Activated CD8-positive, alpha-beta memory T cell treated with anti-CD3 and anti-CD28 coated beads for 1 hour (primary cell): ENCODE measurements at places on chromosomes 6 and 20.

DNA sequence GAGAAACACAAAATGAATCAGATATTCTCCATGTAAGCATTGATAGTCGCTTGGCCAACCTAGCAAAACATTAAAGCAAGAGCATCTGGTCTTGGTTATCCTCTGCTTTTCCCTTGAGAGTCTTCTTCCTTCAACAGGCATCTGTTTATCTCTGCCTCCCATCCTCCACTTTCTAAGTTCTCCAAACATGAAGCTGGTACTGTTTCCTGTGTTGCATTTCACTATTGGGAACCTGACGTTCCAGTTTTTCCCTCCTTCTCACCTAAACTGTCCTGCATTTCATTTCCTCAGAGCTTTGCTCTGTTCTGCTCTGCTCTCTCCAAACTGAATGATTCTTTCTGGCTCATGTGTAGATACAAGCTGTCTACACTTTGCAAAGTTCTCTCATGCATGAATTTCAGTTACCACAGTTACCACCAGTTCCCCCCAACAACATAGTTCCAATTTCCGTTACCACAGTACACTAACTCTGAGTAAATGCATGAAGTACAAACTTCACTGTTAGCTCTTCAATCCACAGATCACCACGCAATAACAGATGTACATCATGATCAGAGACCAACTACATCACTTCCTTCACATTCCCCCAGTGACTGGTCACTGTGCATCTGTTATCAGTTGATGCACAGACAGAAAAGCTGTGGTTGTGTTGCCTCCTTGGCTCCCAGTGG, 86.7 kb upstream of the F13A1 start:
- no peak for DNase-seq

- DNase-seq = no peak
Observed at GRCh38 chr6:23735151-23735550, 390.9 kb upstream of the NRSN1 start.

DNA sequence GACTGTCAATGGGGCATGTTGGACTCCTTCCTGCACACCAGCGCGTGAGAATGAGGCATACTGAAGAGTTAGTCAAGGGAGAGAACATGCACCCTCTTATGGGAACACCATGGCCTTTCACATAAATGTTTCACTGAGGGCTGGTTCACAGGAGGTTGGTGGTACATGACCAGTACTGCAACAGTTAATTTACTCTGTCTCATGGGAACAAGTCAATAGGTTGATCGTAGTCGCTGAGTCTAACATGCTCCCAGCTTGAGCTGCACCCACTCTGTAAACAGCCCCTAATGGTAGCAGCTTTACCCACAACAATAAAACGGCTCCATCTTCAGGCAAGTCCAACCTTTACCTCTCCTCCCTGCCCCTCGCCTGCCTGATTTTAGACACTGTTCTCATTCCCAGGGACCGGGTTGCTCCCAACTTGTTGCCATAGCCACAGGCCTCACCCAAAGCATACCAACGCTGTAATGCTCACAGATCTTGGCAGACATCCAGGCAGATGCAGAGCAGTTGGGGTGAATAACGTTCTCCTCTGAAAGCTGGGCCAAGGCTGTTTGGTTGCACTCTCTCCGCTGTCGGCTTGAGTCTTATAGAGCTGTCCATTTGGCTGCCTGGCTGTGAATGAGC, 111.3 kb downstream of the LY86 start:
- no peak for DNase-seq

DNA sequence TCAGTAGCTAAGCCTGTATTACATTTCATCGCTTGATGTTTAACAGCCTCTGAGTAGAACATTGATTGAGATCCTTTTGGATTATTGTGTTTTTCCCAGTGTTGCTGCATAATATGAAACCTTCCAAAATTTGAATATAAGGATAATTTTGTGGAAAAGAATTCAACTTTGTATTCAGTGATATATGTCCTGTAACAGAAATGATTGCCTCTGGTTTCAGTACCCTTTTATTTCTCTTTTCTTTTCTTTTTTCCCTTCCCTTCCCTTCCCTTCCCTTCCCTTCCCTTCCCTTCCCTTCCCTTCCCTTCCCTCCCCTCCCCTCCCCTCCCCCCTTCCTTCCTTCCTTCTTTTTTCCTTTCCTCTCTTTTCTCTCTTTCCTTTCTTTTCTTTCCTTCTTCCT, 74.6 kb downstream of the UTRN start:
- DNase-seq = no peak

DNA sequence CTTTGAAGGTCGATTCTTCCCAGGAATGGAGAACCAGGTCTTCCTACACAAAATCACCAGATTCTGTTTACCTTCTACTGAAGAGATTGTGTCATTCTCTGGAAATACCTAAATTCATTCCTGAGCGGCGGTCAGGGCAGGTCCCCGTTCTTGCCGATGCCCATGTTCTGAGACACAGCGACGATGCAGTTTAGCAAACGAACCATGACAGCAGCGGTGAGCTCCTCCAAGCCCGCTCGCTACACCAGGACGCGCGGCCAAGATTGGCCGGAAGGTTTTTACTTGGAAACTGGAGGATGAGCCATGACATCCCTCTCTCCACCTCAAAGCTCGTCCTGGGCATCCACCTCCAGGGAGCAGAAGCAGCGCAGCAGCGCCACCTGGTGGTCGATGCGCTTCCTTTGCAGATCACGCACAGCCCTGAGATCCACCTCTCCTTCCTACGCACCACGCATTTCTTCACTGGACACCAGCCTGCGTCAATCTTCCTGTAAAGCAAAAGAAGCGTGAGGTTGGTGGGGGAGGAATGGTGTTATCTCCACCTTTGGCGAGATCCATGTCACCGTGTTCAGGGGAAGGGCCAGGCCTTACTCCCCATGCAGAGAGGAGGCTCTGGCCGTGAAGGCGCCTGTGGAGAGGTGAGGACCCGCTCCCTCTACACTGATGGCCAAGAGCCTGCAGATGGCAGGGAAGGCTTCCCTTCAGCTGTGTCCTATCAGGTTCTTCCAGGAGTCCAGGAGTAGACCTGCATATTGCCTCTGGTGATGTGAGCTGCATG, 9.9 kb upstream of the HLA-B start:
- peak; percentile 57 for DNase-seq

DNA sequence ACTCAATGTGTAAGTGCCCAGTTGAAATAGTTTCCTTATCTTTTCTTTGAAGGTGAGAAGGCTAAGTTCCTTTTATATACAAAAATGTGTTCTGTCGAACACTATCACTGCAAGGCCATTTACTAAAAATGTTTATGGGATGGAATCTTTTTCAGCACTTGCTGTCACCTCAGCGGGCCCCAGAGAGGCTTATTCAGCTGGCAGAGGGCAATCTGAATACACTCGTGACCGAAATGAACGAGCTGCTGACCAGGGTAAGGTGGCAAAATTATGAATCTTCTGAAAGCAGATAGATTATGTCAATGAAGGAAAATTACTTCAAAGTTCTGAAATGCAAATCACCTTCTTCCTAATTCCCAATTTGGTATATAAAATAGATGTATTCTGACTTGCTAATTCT, 340.2 kb downstream of the ARHGAP18 start:
- DNase-seq = no peak

DNA sequence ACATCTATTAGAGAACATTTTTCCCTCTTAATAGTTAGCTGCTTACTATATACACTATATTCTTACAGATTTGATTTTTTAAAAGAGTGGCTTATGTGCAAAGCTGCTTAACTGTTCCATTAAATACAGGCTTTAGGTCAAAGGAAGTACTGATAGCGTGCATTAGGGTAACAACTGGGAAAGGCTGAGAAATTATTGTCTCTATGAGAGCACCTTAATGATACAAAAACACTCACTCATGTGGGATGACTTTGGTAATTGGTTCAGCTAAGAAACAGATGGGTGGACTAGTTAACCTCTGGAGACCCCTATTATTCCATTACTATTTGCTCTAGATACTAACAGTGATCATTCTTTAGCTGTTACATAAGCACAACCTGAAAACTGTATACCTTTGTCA, 4.0 kb downstream of the DCDC2 start:
- no peak for DNase-seq

DNA sequence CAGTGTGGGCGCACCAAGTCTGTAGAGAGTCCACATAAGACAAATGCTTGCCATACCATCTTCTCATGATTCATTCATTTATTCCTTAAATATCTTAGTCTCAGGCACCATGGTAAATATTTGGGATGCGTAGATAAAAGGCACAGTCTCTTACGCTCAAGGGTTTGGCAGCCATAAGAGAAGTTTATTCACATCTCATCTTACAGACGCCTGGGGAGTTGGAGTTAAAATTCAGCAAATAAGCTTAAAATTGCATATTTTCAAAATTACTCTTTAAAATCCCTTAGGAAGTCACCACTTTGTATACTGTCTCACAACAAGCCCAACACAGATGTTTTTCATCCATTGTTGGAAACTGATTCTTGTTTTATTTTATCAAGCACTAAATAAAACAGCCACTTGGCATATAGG, 363.3 kb downstream of the KIF16B start:
- no peak for DNase-seq

DNA sequence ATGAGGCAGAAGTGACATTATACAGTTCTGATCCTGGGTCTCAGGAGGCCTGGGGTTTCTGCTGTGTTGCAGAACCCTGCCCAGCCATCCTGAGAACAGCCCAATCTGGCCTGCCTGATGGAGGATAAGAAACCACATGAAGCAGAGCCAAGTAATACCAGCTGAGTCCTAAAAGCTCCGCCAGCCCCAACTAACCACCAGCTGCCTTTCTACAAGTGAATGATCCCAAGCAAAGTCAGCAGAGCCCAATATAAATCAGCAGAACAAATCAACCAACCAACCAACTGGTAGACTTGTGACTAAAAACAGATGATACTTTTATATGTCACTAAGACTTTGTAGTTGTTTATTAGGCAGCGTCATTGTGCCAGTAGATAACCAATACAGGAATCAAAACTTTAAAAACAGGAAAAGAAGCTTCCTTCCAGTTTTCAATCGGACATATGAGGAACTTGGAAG, 52.1 kb downstream of the SNX5 start:
- DNase-seq = no peak

- DNase-seq = no peak
Observed at GRCh38 chr6:167209577-167209975, 51.8 kb upstream of the GPR31 start.

DNA sequence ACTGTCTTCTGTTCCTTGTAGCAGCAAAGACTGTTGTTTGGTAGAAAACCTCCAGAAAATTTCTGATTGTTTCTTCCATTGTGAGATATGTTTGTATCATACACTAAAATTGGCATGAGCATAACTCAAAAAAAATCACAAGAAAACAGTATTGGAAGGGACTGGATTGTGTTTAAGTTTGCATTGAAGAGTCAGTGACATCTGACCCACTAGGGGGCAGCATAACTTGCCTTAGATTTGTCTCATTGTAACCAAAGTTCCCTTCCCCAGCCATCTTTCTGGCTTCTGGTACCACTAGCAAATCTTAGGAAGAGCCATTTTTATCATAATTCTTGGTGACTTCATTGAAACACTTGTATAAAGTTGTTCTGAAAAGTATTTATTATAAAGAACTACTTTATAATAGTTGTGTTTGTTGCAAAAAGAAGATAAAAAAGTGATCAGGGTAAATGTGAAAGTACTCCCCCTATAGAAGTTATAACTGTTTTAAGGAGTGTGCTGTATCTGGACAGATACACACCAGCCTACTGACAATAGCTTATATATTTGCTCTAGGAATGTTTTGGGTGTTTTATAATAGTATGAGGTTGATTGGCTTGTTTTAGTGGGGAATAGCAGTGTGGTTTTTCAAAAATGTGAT, 7.7 kb downstream of the CSTF1 start:
- peak; percentile 32 for DNase-seq

GRCh38 chr6:170178561-170179477, 112.1 kb downstream of the DLL1 start:
- no peak for DNase-seq

GRCh38 chr6:70563530-70563929, 3.2 kb upstream of the SDHAF4 start:
- no peak for DNase-seq

DNA sequence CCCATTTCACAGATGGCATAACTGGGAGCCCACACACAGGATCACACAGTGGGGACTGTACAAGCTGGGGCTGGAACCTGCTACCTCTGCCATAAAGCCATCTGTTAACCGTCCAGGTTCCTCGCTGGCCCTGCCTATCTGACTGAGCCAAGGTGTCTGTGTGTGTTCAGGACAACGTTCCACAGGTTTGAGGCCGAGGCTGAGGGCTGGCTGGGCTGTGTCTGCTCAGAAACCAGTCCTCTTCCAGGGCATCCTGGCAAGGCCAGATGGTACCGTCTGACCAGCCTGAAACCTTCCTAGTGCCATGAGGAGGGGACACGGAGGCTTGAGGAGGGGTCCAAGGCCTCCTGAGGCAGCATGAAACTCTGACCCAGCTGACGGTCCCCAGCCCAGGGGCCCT, 150.6 kb downstream of the TAF4 start:
- DNase-seq = no peak

DNA sequence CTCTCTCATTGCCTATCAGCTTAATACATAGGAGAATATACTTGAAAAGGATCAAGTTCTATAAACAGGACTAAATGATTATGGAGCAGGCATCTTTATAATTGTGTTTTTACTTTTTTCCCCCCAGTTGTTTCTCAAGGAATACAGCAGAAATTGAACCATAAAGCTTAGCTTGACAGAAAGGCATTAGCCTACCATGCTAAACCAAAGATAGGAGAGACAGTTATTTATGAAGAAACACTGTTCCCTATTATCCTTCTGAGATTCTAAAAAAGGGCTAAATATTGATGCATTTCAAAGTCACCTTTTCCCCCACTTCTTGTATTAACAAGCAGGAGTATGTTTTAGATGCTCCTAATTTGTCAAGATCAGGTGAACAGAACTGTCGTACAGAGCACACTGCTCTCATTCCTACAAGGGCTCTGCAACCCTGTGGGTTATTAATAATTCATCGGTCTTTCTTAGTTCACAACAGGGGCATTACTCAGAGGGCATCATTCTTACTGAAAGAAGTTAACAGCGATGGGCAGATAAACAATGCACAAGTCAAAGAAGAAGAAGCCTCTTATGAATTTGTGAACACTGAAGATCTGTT, 38.7 kb downstream of the PRKN start:
- DNase-seq = no peak

DNA sequence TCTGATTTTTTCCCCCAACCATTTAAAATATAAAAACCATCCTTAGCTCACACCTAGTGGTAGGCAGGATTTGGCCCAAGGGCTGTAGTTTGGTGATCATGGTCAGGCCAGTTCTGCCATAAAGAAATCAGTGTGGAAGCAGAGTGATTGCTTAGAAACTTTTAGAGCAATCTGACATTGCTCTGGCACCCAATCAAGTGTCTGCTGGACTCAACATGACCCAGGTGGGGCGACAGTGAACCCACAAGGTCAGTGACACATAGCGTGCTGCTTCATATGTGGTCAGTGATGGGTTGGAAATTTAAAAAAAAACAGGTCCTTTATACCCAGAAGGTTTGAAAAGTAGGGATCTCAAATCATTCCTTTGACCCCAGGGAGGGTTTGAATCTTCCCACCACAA, 107.9 kb downstream of the BANF2 start:
- no peak for DNase-seq

- no peak for DNase-seq
Observed at GRCh38 chr6:42696526-42697267, 25.7 kb downstream of the PRPH2 start.
